ENCODE measurements at places on chromosomes 11 and 22. TPM values are rescaled to one million over a fixed set of nuclear protein-coding genes. Genes with fewer than 3 reads are reported as not detected.

DNA sequence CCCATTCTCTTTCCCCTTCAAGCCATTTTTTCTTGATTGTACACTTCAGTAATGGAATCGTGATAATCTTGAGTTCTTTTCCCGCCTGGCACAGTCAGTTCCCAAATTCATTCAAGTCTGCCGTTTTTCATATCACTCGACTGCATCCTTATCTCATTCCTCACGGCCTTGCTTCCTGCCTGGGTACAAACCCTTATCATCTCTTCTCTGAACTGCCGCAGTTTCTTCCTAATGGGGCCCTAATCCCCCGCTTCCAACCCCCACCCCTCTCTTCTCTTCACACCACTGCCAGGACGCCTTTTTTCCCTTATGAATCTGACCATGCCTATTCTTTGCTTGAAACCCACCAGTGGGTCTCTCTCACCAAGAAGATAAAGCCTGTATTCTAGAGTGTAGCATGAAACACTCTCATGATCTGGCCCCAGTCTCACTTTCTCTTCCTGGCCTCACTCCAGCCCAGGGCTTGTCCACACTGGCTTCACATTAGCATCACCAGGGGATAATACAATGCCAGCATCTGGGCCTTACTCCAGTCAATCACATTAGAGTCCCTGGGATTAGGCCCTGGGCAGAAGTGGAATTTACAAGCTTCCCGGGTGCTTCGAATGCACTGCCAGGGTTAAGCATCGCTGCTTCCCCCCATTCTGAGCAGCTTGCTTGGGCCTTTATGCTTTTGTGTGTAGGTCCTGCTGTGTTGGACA, 102.1 kb downstream of the FBXO7 start:
- DNase-seq: no peak

CALCA gene
- polyA plus RNA-seq: not detected

- no peak for DNase-seq
Measured at GRCh38 chr11:68925611-68926010, 21.9 kb downstream of the IGHMBP2 start.

- peak; percentile 95 for DNase-seq
Measured at GRCh38 chr11:86955361-86956120, at the start of gene FZD4. TSS of gene FZD4 (minus strand) at chr11:86955395. CDS start at chr11:86955085, 310 bp downstream.

DNA sequence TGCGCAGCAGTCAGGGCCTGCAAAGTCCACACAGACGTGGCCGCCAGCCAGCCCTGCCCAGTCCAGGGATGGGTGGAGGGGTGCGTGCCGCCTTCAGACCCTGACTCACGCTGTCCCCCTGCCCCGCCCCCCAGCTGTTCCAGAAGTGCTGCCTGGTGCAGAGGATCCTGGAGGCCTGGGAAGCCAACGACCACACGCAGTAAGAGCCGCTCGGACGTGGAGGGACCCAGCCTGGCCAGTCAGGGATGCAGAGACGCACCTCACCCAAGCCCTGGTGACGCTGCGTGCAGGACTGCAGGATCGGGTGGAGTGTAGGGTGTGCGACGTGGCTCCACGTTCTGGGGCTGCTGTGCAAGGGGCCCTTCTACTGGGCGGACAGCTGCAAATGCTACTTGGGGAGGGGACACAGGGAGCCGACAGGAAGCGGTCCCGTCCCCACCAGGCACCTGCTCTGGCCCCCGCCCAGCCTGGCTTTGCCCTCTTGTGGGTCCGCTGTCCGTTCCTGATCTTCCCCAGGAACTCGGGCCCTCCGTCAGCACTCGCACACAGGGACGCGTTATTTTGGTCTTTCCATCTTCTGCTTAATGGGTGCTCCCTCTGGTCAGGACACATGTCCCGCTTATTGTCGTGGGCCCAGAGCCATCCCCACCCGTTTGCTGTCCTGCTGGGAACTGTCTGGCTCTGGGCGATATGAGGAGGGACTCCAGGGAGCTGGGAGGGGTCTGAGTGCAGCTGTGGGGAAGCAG, 42.5 kb downstream of the SBF1 start:
- DNase-seq: no peak

LMO1 gene
- 0.04 TPM for polyA plus RNA-seq

CHRNA10 gene
- 0.60 TPM for polyA plus RNA-seq

GRCh38 chr11:104663190-104664140, 234.8 kb downstream of the CASP12 start:
- DNase-seq: no peak

FAM111B gene
- 6.8 TPM for polyA plus RNA-seq

DNA sequence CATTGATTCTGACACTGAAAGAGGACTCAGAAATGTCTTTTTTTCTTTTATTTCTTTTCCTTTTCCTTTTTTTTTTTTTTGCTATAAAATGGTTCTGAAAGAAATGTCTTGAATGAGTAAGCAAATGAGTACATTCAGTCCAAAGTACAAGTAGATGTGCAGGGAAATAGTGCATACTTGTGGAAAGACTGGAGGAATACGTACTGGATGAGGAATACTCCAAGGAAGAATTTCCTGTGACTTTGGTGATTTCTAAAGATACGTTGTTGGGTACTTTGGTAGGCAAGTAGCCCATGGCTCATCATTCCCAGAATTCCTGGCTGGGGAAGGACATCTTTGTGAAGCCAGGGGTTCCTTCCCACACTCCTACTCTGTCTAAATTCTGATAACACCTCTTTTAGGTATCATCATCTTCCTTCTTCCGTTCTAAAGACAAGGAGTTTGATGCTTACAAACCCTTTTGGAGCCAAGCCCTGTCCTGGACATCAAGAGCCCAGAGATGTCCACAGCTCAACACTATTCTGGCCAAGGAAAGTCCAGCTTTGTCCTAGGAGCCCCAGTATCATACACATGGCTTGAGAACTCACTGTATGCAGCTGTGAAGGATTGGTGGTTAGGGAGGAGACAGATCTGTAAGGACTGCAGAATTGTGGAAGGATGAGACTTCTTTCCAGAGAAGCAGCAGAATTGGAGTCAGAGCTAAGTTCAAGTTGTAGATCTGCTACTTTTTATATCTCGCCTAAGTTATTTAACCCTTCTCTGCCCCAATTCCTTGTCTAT, 4.8 kb upstream of the NUP98 start:
- DNase-seq: no peak

DNA sequence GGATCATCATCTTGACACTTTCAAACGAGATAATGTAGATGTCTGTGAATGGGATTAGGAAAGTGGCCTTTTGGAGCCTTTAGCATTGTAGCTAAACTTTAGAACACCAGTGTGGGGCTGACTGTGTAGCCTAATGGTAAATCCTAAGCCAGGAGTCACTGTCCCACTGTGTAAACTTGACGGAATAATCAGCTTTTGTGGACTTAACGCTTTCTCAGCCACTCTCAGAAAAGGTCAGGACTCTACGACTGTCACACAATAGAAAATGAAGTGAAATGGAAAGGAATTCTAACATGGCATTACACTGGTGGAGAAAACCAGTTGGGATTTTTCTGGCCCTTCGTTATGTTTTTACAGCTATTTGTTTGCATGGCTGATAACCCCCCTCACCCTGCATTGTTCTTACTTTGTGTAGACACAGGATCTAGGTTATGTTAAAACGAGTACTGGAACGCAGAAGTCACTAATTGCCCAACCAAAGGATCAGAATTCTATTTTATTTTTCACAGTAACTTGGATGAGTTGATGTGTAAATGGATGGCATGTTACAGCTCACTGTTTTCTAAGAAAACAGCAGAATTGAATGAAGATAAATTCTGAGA, 22.0 kb upstream of the GRAMD1B start:
- no peak for DNase-seq

SYNGR1 gene
- polyA plus RNA-seq: 7.5 TPM

GRCh38 chr11:111723595-111723994, 42.6 kb downstream of the PPP2R1B start:
- DNase-seq: no peak

GRCh38 chr11:74905326-74905725, 43.6 kb downstream of the XRRA1 start:
- DNase-seq: no peak

- DNase-seq: no peak
Measured at GRCh38 chr11:27002838-27003237, 8.9 kb downstream of the FIBIN start.

F2 gene
- 0.46 TPM for polyA plus RNA-seq

DNA sequence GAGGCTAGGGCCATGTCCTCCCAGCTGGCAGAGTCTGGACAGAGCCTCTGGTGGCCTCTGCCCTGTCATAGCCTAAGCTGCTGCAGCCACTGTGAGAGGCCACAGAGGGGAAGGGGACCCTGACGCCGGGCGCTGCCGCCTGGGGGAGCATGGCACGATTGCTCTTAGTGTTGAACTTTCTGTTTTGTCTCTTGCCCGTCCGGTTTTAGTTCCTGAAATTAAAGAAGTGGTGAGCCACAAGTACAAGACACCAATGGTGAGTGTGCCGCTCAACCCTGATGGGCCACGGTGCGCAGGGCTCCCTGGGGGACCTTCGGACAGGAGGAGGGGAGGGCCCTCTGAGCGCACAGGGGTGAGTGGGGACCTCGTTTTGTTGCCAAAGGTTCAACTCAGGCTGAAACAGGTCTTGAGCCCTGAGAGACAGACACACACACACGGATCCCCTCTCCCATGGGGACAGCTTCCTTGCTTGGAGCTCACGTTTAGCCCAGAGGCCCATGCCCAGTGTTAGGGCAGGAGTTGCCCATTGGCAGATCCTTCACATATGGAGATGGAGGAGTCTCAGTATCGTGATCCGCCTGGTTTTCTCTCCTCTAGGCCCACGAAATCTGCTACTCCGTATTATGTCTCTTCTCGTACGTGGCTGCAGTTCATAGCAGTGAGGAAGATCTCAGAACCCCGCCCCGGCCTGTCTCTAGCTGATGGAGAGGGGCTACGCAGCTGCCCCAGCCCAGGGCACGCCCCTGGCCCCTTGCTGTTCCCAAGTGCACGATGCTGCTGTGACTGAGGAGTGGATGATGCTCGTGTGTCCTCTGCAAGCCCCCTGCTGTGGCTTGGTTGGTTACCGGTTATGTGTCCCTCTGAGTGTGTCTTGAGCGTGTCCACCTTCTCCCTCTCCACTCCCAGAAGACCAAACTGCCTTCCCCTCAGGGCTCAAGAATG, 23.8 kb downstream of the MYBPC3 start:
- DNase-seq: no peak

GRCh38 chr11:47248664-47249377, at the start of gene ACP2:
TSS of gene ACP2 (minus strand) at chr11:47248814. CDS start at chr11:47248789, 25 bp downstream.
- DNase-seq: peak; percentile 94

GRCh38 chr11:73996161-73996747, 12.6 kb downstream of the UCP3 start:
- peak; percentile 8 for DNase-seq

MPZL2 gene
- 27.6 TPM for polyA plus RNA-seq

DNA sequence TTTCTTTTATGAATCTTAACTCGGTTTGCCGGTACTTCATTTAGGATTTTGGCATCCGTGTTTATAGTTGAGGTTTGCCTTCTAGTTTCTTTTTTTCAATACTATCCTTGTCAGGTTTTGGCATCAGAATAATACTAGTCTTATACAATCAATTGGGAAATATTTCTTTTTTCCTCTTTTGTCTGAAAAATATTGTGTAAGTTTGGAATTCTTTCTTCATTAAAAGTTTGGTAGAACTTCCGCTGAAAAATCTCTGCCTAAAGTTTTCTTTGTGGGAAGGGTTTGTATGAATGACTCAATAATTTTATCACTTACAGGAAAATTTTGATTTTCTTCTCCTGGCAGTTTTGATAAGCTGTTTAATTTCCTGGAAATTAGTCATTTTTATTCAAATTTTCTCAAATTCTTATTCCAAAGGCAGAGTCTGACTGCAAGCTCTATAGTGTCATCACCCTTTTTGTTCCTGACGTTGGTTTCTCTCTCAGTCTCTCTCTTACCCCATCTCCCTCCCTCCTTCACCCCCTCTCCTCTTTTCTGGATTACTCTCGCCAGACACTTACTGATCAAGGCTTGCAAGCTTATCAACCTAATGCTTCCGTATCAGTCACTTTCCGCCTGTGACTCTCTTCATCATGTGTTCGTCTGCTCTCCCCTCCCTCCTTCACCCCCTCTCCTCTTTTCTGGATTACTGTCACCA, 555.7 kb downstream of the TBC1D22A start:
- DNase-seq: no peak

DNA sequence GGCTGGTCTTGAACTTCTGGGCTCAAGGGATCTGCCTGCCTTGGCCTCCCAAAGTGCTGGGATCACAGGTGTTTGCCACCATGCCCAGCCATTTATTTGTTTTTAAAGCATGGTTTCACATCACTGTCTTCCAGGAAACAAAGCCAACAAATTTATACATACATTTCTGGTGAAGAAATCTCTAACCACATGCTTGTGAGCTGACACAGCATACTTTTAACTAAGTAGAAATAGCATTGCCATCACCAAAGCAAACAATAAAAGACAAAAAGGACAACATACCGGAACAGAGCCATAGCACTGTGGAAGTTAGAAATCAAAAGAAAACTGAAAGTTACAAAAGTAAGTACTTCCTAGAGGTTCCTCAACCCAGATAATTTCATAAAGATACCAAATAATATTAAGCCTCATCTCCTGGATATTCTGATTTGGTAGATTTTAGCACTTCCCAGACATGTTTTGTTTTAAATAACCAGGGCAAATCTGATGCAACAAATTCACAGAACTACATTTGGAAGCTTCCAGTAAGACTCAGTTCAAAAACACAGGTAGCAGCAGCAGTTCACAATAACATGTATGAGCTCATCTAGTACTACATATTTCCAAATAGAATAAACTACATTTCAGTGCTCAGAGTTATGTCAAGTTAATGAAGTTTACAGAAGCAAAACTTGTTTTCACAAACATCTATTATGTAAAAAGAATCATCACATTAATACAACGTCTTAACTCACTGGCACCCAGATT, 70.6 kb downstream of the RRAS2 start:
- DNase-seq: no peak

C22orf15 gene
- polyA plus RNA-seq: not detected

KCNJ11 gene
- 0.60 TPM for polyA plus RNA-seq

DNA sequence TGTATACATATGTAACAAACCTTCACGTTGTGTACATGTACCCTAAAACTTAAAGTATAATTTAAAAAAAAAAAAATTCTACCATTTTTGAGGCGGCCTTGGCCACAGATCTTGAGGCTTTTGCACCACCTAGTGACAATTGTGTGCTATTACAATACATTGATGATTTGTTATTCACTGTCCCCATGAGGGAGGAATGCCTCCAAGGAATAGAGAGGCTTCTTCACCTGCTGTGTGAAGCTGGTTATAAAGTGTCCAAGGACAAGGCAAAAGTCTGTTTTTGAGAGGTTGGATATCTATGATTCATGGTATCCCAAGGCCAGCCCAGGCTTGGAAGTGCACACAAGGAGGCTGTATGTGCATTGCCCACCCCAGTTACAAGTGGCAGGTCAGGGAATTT, 30.7 kb downstream of the SLC22A25 start:
- DNase-seq: no peak
